ENCODE measurements at places on chromosomes 7 and 10.
A peak's percentile ranks its signal among the peaks of the same experiment; 100 is the strongest.

DNA sequence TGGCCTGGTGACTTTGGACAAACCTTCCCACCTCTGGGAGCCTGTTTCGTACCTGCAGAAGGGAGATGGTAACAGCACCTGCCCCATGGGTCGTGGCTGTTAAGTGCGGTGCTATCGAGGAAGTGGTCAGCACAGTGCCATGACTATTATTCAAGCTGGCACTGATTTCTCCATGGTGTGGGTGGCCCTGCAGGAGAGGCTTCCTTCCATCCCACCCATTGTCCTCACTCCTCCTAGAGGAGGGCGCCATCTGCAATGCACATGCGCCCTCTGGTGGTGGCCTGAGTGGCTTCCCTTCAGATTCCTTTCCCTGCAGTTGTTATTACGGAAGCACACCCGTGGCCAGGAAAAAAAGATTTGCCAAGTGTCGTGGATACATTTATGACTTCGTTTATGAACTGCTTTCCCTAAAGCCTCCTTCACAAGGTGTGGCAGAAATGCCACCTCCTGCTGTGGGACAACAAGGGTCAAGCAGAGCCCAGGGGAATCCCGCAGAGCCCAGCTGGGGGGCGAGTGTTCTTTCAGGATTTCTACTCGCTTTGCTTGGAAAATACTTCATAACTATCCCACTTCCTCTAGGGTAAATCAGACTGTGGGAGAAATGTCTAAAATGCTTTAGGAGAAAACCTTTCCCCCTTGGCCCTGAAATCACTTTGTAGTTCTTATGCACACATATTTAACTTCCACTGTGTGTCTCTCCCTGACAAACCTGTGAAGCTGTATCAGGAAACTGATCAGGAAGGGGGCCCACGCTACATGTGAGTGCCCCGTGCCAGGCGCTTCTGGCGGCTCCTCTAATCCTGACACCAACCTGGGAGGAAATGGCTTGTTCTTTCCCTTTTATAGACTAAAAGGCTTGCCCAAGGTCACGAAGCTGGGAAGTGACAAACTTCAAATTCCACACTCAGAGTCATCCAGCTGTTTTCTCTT lies 98.0 kb upstream of the ANLN start:
- peak; percentile 66 for DNase-seq

DNA sequence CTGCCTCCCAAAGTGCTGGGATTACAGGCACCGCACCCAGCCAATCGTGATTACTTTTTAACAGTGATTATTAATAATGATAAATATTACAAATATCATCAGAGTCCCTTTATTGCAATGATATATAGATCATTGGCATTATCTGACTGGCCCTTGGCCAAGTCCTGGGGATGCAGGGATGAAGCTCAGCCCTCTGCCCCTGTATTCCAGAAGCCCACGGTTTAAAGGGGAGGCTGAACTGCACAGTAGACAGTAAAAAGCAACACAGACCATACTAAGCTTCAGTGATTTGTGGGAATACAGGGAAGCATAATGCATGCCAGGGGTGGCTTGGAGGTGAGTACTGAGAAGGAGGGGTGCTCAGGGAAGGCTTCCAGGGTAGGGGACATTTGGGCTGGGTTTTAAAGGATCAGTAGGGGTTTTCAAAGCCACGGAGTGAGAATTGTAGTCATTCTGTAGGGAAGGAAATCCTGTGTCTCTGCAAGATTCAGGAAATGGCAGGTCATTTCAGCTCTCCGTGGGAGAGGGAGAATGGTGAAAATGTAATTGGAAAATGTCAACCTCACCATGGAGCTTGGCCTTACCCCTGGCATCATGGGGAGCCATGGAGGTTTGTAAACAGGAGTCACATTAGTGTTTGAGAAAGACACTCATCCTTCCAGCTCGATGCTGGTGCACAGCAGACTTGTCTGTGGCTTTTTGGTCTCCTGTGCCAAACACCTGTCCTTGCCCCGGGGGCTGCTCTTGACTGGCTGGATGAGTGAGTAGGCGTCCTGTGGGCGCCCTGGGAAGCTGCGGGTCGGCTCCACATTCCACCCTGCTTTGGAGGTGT lies 8.8 kb downstream of the ADAMTS14 start:
- no peak for DNase-seq

DNA sequence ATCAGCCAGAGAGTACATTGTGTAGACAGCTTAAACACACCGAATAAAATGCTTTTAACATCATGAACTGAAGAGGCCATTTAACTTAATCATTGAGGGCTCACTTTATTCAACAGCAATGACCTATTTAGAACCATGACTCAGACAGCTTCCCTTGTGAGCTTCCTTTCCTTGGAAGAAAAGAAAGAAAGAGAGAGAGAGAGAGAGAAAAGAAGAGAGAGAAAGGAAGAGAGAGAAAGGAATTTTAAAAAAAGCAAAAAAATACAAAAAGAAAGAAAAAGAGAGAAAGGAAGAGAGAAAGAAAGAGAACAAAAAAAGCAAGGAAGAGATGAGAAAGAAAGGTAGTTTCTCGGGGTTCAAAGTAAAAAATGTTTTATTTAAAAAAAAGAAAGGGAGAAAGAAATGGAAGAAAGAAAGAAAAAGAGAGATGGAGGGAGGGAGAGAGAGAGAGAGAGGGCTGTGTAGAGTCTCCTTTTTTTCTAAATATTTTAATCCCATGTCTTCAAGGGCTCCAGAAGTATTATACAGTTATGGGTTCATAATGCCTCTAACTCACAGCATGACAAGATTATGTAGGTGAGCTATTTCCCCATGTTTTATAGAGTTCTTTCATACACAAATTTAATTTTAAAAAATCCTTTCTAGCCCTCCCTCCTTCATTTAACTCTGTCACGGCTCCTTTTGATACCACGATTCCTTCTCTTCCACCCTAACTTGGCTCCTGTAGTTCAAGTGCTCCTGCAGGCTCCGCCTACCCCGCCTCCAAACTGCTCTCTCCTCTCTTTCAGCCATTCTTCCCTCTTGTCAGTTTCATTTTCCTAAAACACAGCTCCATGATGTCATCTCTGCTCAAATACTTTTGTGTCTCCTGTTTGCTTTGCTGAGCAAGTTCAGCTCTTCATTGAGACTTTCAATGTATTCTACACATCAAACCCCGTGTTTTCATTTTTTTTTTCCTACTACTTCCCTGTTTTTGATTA lies 85.5 kb downstream of the PRTFDC1 start:
- DNase-seq: no peak

GRCh38 chr7:70520611-70521010 lies 611.3 kb upstream of the GALNT17 start:
- DNase-seq: no peak

DNA sequence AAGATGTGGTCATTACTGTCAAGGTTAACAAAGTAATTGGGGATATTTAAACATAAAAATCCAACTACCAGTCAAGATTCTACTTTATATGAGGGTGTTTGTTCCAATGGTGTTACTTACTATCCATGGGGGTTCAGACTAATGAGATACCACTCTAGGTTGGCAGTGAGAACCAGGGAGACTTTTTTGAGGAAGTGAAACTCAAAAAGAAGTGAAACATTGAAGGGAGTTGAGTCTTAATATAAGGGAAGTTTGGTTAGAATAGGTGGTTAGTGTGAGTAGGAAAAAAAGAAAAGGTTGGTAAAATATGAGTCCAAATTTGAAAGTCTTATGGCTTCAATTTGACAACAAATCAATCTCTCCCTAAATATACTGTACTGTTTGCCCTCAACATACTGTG lies 123.6 kb upstream of the ANK3 start:
- DNase-seq: no peak

- no peak for DNase-seq
Measured at GRCh38 chr10:4191354-4191753, 406.3 kb upstream of the KLF6 start.

- DNase-seq: no peak
Measured at GRCh38 chr7:67589183-67589582, 592.5 kb downstream of the TYW1 start.

- DNase-seq: no peak
Measured at GRCh38 chr10:12946372-12946771, 55.1 kb downstream of the CCDC3 start.

- no peak for DNase-seq
Measured at GRCh38 chr7:83837683-83838082, 188.7 kb upstream of the SEMA3E start.

DNA sequence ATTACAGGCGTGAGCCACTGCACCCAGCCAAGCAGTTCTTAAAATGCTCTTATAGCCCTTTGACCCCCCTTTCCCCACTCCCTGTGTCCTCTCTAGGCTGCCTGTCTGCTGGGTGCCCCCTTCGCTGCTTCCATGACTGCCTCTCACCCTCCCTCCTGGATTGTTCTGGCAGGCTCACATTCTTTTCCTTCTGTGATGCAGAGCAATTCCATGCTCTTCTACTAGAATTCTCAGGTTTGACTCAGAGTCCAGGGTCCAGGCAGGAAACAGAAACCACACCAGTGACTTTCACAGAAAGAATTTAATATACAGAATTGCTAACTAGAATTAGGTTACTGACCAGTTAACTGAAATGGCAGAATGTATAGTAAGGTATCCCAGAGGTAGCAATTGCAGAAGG lies 244.8 kb downstream of the BAMBI start:
- no peak for DNase-seq

GRCh38 chr10:79224263-79224949 lies 122.9 kb upstream of the PPIF start:
- no peak for DNase-seq

DNA sequence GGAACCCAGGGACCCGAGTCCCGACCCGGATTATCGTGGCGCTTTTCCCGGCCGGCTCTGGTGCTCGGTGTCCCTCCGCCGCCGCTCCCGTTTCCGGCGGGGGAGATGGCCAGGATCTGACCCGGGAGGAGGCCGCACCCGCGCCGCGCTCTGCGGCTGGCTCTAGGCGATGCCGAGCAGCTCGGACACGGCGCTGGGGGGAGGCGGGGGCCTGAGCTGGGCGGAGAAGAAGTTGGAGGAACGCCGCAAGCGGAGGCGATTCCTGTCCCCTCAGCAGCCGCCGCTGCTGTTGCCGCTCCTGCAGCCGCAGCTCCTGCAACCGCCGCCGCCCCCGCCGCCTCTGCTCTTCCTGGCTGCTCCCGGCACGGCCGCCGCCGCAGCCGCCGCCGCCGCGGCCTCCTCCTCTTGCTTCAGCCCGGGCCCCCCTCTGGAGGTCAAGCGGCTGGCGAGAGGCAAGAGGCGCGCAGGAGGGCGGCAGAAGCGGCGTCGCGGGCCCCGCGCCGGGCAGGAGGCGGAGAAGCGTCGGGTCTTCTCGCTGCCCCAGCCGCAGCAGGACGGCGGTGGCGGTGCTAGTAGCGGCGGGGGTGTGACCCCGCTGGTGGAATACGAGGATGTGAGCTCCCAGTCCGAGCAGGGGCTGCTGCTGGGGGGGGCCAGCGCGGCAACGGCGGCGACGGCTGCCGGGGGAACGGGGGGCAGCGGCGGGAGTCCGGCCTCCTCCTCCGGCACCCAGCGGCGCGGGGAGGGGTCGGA lies 593 bp downstream of the CDK13 start:
- peak; percentile 24 for DNase-seq

GRCh38 chr10:102712843-102713538 lies 1.2 kb downstream of the ARL3 start:
- DNase-seq: no peak

DNA sequence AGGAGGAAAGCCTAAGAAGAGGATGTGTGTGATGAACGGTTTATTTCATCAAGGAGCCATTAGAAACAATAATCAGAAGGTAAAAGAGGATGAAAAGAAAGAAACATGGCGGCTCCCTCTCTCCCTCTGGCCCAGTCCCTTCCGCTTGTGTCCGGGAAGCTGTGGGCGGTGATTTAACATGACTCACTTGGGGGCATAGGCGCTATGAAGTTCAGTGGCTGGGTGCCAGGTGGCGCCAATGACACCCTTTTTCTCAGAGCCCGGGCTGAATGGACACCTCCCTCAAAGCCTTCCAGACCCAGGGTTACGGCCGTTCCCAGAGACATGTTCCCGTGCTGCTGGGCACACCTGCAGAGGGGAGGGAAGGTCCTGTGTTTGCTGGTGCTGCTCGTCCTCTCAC lies 244.0 kb downstream of the SKAP2 start:
- no peak for DNase-seq

GRCh38 chr7:41331194-41331593 lies 371.7 kb downstream of the INHBA start:
- DNase-seq: no peak

GRCh38 chr10:89241486-89242344 lies 9.9 kb downstream of the LIPA start:
- no peak for DNase-seq

DNA sequence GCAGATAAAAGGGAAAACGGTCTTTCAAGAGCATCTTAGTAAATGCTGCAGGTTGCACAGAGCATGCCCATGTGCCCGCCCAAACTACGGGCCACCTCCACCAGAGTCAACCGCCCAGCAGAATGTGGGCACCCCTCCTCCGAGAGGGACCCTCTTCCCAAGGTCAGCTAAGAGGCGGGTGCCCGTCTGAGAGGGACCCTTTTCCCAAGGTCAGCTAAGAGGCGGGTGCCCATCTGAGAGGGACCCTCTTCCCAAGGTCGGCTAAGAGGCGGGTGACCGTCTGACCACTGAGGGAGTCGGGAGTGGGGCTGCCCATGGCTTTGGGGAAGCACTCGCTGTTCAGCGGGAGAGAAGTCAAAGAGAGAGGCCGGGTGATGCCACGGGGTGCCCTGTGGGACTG lies 113.1 kb downstream of the PTPRN2 start:
- no peak for DNase-seq

GRCh38 chr10:71920540-71921323 lies 43.5 kb upstream of the CHST3 start:
- no peak for DNase-seq

- no peak for DNase-seq
Measured at GRCh38 chr7:3914051-3914775, 613.2 kb downstream of the SDK1 start.

- DNase-seq: no peak
Measured at GRCh38 chr7:130273933-130274255, 7.2 kb downstream of the CPA2 start.

- no peak for DNase-seq
Measured at GRCh38 chr7:12052211-12052610, 158.9 kb upstream of the TMEM106B start.

DNA sequence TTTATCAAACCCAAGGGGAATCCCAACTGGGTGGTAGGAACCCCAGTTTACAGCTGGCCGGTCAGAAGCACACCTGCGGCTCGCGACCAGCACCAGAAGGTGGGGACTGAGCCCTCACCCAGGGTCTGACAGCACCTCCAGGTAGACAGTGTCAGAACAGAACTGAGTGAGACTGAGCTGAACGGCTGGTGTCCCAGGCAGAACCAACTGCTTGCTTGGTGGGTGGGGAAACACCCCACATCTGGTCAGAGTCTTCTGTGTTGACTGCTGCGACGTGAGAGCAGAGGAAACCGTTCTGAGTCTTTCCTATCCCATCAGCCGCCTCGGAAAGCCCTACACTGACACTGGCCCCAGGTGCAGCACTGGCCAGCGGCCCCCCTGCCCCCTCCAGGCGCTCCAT lies 160.7 kb downstream of the MAD1L1 start:
- no peak for DNase-seq

- no peak for DNase-seq
Measured at GRCh38 chr10:110077436-110078130, 69.8 kb downstream of the ADD3 start.

- no peak for DNase-seq
Measured at GRCh38 chr10:130654726-130655125, 518.5 kb downstream of the GLRX3 start.
